CD4-positive, alpha-beta T cell treated with Interleukin-12 subunit alpha and Interleukin-12 subunit beta, for 1 hour (primary cell): ENCODE measurements at places on chromosomes 6 and 20.

DNA sequence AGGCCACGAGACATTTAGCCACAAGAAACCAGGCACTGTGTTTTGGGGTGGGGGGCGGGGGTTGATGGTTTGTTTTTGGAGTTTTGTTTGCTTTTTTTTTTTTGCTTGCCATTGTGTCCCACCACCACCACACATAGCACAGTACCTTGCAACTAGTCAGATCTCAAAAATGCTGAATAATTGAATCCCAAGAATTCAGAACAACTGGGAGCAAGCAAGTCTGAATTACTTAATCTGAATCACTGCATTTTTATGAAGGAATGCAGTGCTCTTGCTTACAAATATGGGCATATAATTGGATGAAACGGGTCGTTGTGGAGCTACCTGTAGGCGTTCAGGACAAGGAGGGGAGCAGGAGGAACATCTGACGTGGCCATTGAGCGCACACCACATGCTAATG, 151.5 kb upstream of the CDYL start:
- DNase-seq, result no peak

DNA sequence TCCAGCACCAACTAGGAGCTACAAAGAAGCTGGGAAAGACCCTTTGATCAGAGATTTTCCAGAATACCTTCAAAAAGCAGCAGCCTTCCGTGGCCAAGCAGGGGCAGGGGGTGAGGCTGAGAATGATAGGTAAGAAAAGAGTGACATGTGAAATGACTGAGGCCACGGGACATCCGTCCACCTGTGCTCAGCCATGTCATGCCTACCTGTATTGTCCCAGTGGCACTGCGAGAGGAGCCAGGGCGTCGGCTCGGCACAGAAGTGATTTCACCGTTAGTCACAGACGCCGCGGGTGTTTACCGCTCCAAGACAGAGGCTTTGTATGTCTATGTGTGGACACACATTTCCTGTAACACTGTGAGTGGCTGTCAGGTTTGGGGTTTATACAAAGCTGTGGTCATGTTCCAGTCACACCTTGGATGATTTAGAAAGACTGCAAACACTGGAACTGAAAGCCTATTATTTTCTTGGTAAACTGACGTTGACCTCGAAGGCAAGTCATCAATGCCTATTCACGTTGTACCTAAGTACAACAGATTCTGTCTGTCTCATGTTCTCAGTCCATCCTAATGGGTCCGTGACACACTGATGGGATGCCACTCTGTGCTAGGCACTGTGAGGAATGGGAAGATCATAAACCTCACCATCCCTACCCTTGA, 32.1 kb upstream of the JAG1 start:
- DNase-seq, result no peak

GRCh38 chr6:106448000-106448426, 87.5 kb downstream of the CRYBG1 start:
- DNase-seq, result peak; percentile 14

- DNase-seq, result no peak
Measured at GRCh38 chr6:41591122-41591521, 44.9 kb downstream of the FOXP4 start.

- no peak for DNase-seq
Measured at GRCh38 chr20:58746620-58747019, 54.0 kb downstream of the NPEPL1 start.

DNA sequence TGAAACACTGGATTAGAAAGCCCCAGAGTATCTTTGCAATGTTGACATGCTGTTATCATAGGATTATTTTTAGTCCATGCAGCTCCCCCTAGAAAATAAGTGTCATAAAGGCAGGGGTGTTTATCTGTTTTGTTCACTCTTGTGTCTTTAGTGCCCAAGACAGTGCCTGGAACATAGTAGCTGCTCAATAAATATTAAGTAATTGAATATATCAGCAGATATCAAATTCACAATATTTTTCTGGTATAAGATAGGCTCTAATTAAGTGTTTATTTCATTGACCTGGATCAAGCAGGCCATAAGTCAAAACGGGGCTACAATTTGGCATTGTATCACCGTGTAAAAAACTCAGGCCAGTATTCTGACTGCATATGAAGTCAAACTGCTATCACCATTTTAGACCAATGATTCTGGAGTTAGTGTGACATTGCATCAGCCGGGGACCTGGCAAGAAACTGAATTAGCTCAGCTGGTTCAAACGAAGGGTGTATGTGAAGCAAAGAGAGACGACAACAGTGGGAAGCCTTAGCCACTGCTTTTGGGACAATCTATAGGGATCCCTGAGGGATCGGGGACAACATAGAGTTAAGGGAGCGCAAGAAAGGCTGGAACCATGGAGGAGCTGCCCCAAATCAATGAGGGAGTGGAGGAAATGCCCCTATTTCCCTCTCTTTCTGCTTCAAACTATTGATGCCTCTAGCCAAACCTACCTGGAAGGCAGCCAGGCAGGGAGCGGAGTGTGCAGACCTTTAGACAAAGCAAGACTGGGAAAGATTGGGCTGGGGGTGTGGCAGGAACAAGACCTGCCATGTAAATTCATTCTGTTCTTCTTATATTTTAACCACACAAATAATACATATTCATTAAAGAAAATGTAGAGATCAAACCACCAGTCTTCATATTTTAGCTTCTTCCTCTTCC, 112.2 kb downstream of the PLEKHG1 start:
- DNase-seq, result no peak

DNA sequence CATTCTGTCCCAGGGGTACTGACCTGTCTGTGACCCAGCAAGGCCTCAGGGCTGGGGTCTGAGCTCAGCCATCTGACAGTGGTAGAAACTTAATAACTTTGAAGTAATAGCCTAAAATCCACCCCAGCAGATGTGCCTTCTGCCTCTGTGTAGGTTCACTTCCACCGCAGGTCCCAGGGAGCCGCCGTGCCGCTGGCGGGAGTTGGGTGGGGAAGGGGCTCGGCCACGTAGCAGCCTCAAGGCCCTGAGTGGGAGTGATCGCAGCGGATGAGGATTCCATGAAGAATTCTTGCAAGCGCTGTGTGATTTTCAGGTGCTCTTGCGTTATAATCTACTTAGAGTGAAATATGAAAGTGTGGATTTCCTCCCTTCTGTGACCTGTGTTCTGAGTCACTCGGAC, 163.7 kb downstream of the DTNBP1 start:
- no peak for DNase-seq

DNA sequence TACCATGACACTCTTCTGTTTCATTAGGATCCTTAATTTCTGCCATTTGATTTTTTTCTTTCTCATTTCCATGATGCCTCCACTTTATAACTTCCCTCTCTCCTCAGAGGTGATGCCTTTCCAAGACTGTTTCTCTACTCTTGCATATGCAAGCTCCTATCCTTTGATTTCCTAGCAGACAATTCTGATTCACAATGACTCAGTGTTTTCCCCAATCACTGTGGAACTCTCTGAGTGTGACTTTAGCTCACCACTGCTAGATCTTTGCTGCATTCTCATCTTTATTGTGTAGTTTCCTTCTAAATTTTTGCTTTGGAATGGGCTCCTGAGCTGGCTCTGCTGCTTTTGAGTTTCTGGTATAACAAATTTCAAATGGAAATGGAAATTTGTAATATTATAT, 184.9 kb downstream of the TINAG start:
- DNase-seq, result no peak

DNA sequence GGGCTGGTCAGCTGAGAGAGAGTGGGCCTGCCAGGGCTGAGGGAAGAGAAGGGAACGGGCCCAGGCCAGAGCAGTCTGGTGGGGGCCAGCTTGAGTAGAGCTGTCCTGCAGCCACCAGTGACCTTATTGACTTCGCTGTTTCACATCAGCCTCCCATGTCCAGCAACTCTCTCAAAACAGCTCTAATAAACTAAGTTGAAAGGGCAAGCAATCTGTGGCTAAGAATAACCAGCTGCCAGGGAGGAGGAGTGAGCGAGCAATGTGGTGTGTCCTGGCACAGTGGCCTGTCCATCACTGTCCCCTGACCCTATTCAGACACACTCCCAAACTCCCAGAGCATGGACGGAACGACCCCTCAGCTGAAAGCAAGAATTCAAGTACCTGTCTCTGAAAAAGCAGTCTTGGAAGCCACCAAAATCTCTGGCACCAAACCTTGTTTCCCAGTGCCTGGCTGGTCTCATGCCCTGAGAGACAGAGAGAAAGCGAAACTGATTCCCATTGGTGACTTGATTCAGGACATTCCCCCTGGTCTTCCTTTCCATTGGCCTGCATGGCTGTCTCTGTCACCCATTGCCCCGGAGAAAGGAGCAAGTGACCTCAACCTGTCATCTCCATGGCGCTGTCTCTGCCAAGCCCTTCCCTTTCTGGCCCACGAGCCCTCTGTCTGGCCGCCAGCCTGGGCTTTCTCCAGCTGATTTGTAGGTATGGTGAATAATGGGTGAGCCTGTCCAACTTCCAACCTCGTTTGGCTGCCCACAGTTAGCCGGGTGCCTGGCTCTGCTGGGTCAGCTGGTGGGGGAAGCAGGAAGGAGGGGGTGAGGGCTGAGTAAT, at the start of gene DDO:
Gene DDO, minus strand, starts transcription at position 490 of the 831 bp plus-strand sequence. CDS start 2,113 bp downstream, outside the sequence.
- DNase-seq, result no peak

DNA sequence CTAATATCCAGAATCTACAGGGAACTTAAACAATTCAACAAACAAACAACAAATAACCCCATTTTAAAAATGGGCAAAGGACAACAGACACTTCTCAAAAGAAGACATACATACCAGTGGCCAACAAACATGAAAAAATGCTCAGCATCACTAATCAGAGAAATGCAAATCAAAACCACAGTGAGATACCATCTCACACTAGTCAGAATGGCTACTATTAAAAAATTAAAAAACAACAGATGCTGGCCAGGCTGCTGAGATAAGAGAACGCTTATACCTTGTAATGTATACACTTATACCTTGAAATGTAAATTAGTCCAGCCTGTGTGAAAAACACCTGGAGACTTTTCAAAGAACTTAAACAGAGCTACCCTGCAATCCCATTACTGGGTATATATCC, 166.8 kb downstream of the IBTK start:
- DNase-seq, result no peak

DNA sequence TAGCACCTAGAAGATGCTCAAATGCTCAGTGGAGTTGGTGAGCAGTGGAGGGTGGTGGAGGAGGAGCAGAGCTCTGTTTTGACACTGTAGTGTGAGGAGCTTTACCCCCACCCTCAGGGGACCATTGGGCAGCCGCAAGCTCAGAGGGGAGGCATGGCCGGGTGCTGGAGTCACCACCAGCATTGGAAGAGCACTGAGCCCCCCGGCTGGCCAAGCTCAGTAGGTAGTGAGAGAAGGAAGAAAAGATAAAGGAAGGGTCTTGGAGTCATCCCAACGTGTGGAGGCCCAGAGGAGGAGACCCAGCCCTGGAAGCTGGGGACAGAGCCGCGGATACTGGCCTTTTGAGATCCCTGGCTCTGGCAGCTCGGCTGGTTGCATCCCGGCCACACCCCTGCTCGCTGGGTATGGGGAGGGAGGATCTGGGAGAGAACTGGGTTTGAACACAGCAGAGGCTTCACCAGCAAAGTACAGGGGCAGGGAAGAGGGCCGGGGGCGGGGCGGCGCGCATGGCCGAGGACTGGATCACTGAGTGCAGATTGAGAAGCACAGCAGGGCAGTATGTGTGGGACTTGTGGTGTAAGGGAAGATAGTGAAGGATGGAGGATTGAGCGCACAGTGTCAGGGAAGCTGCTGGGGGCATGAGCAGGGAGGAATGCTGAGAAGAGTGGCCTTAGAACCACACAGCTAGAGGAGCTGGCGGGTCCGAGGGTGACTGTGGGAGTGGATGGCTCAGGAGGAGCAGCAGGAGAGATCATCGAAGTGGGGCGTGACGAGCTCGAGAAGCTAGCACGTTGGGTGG, 24.4 kb downstream of the SYNDIG1 start:
- no peak for DNase-seq

- DNase-seq, result no peak
Measured at GRCh38 chr6:41255638-41256246, 27.6 kb downstream of the TREML4 start.

DNA sequence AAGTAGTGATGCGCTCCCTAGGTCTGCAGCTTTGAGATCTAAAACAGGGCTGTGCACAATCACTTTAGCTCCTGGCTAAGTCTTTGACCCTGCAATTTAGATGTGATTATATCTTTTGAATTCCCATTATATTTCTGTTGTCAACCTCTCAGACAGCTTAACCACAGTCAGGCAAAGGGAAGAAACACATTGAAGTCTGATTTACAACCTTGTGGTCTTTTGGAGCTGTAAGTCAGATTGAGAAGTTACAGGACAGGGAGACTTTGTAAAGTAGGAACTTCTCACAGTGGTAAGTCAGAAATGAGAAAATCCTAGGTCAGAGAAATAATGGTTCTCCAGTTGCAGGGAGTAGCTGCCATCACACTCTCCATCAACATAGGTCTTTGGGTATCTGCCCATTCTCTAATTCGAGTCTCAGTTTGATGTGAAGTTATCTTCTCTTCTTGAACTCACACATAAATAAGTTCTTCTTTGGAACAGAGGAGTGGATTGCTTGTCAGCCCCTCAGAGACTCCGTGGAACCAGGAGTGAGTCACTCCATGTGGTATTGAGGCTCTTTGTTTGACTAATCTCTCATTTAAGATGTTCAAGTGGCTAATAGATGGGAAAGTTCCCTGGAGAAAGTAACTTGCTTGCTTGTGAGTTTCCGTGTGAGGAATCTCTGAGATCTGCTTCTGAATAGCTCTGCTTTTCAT, 35.0 kb upstream of the SGK1 start:
- DNase-seq, result no peak

GRCh38 chr20:45945678-45946148, 11.2 kb downstream of the PCIF1 start:
- no peak for DNase-seq

DNA sequence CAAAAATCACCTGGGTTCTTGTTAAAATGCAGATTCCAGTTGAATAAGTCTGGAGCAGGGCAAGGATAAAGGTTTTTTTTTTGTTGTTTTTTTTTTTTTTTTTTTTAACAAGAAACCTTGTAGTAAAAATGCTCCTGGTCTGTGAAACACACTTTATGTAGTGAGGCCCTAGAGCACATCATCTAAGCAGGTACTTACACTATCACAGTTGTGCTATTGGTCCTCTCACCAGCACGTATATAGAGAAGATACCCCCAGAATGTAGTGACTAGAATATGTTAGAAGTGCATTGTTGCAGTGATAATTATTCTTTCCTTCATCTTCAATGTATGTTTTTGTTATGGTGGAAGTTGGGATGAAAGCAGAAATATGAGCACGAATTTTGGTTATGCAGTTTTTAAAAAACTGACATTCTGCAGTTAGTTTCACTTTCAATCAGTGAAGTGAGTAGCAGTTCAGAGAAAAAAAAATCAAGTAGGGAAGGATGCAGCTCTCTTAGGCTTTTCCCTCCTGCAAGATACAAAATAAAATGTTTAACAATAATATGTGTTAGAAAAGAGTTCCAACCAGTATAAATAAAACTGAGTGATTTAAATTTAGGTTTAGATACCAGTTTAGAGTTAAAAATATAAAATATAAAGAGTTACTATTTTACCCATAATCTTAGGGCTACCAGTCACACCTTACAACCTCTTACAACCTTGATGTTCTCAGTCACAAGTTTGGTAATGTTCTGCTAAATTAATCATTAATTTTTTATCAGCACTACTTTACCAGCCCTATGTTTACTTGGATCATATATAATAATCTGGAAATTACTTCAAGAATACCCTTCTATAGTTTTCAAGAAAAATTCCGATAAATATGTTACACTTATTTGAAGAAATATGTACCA, 9.2 kb upstream of the DEFB113 start:
- no peak for DNase-seq
